H54 (cell line): ENCODE measurements at places on chromosomes 13 and 19.

GRCh38 chr13:75368167-75368566 is 113.8 kb downstream of the TBC1D4 start:
- no peak for DNase-seq

DNA sequence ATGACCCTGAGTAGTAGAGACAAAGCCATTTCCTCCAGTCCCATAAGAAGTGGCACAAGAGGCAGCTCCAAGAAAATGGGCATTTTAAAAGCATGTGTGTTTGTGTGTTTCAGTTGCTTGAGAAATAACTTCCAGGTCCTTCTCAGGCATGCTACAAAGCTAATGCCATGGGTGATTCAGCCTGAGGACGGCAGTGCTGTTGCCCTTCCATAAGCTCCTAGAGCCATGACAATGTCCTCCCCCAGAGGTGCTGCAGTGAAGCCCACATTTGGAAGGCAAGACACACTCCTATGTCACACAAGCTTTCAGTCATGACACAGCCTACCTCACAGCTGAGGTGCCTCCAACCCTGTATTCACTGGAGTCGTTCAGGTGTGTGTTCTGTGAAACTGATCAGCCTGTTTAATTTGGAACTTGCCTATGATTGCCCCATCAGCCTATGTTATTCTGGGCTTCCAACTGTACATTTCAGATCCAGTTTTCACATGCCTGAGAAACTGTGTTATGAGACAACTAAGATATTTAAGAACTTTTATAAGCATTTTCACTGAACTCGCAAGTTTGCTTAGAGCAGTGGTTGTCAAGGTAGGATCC is 213.6 kb downstream of the FOXO1 start:
- no peak for DNase-seq

- DNase-seq = no peak
These were observed 22.6 kb downstream of the MCF2L start for GRCh38 chr13:112991609-112992008.

DNA sequence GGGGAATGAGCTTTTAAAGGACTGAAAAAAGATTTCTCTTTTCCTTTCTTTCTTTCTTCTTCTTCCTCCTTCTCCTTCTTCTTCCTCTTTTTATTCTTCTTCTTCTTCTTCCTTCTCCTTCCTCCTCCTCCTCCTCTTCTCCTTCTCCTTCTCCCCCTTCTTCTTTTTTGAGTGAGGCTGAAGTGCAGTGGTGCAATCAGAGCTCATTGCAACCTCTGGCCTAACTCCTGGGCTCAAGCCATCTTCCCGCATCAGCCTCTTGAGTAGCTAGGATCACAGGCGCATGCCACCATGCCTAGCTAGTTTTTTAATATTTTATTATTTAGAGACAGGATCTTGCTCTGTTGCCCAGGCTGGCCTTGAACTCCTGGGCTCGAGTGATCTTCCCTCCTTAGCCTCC is 120.9 kb upstream of the KL start:
- DNase-seq = no peak

DNA sequence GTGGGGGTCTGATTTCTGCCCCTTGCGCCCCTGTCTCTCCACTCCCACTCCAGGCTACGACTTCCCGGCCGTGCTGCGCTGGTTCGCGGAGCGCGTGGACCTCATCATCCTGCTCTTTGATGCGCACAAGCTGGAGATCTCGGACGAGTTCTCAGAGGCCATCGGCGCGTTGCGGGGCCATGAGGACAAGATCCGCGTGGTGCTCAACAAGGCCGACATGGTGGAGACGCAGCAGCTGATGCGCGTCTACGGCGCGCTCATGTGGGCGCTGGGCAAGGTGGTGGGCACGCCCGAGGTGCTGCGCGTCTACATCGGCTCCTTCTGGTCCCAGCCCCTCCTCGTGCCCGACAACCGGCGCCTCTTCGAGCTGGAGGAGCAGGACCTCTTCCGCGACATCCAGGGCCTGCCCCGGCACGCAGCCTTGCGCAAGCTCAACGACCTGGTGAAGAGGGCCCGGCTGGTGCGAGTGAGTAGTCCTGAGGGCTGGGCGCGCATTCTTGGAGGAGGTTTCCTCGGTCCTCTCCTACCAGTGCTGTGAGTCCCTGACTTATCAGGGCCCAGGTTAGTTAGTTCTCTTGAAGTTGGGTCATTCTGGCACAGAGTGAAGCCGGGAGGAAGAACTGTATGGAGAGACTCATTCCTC is 12.7 kb downstream of the EHD2 start:
- DNase-seq = no peak

- no peak for DNase-seq
These were observed 15.4 kb upstream of the SIGLEC6 start for GRCh38 chr19:51546650-51547396.

GRCh38 chr19:39246951-39247669 is 1.5 kb downstream of the IFNL4 start:
- no peak for DNase-seq

GRCh38 chr19:10105509-10106099 is 558 bp upstream of the PPAN start:
- DNase-seq = no peak

DNA sequence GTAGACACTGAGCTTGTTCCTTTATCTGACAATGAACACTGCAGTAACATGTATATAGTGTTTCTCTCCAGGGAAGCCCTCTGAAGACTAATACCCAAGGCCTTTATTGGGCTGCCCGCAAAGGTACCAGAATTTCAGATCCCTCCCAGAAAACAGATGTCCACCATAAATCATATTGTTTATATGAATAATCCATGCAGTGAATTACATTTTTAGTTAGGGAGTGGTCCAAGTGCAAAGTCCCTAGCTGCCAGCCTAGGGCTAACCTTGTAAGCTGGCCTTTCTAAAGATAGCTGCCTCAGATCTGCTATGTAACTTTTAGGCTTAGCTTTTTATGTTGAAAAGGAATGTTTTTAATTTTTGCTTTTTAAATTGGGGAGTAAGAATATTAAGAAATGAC is 44.7 kb downstream of the TDRD3 start:
- no peak for DNase-seq

GRCh38 chr19:677201-677600 is 1.0 kb downstream of the FSTL3 start:
- peak; percentile 95 for DNase-seq

GRCh38 chr19:46772170-46773017 is 16.0 kb downstream of the SLC1A5 start:
- DNase-seq = no peak

- no peak for DNase-seq
These were observed 123.6 kb upstream of the MAB21L1 start for GRCh38 chr13:35600137-35600536.

DNA sequence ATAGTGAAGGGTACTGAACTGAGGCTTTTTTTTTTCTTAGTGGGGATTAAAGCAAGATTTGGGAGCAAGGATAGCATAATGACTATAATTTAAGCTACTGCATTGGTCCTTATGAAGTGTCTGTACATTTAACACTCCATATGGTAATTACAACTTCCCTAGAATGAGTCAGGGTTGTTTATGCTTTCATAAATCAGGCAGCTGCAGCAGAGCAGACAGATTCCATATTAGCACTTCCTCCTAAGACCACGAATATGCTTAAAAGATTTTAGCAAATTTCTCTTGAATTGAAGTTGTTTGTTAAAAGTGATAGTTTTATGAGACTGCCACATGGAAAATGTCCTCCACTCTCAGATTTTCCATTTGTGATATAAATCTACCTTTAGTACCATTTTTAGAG is 401.1 kb upstream of the SPRY2 start:
- DNase-seq = no peak

DNA sequence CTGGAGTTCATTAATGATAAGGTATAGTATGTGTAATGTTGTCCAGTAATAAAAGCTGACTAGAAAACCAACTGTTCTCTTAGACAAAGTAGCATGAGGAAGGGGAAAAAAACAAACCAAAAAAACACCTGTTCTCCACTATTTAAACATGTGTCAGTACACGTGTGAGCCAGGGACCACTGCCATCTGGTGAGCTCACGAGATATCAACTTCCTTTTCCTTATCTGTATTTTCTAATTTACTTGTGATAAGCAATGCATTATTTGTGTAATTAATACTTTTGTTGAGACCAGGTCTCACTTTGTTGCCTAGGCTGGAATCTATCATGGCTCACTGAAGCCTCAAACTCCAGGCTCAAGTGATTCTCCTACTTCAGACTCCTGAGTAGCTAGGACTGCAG is 4.3 kb upstream of the SIX5 start:
- DNase-seq = no peak

- DNase-seq = peak; percentile 22
These were observed at the start of gene SIGLEC10 for GRCh38 chr19:51417107-51417809. SIGLEC10 (minus strand) TSS chr19:51417642; CDS start chr19:51417581, 61 bp downstream.

DNA sequence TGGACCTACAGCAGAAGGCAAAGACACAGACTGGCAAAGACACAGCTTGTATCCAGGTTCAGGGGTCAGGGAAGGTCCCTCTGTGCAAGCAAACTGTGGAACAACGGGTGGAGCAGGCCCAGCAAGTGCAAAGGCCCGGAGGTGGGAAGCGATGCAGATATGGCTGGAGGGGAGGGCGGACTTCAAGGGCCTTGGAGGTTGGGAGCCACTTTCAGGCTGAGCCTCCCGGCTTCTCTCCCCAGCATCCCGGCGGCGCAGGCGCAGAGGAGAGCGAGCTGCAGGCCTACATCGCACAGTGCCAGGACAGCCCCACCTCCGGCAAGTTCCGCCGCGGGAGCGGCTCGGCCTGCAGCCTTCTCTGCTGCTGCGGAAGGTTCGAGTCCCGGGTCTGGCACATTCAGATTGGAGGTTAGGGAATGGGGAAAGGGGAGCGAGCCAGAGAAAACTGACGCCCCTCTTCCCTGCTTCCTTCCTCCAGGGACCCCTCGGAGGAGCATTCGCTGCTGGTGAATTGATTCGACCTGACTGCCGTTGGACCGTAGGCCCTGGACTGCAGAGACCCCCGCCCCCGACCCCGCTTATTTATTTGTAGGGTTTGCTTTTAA is 2.1 kb upstream of the PNPLA6 start:
- DNase-seq = no peak
